ENCODE measurements at places on chromosomes 11 and 22. TPM values are rescaled to one million over a fixed set of nuclear protein-coding genes. Genes with fewer than 3 reads are reported as not detected.

Gene BTG4
- total RNA-seq: not detected

Gene KRTAP5-2
- not detected for total RNA-seq

Gene ELFN2
- total RNA-seq: 0.03 TPM

Gene MPEG1
- 4.3 TPM for total RNA-seq

Data from cardiac septum (tissue), 1 donor.